ENCODE measurements at places on chromosomes 5 and 9.
A peak's percentile ranks its signal among the peaks of the same experiment; 100 is the strongest.

GRCh38 chr5:154708846-154709245 is 46.3 kb upstream of the LARP1 start:
- DNase-seq = no peak

GRCh38 chr5:91514400-91514799 is 131.3 kb upstream of the ARRDC3 start:
- DNase-seq = no peak

- no peak for DNase-seq
Measured at GRCh38 chr9:96649620-96650324, 5.3 kb downstream of the PRXL2C start.

DNA sequence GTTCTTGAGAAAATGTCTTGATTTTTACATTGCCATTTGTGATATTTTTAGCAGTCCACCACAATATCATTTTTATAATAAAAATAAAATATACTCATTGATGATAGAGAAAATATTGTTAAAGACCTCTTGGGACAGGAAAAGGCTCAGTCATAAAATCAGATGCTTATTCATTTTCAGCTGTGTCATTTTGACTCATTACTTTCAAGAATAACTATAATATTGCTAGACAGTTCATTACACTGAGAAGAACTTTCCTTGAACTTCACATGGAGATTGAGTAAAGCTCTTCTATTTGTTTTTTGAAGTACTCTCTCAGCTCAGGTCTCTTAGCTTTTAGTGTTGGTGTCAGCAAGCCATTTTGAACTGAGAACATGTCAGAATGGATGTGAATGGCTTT is 8.5 kb upstream of the MEIKIN start:
- peak; percentile 50 for DNase-seq

DNA sequence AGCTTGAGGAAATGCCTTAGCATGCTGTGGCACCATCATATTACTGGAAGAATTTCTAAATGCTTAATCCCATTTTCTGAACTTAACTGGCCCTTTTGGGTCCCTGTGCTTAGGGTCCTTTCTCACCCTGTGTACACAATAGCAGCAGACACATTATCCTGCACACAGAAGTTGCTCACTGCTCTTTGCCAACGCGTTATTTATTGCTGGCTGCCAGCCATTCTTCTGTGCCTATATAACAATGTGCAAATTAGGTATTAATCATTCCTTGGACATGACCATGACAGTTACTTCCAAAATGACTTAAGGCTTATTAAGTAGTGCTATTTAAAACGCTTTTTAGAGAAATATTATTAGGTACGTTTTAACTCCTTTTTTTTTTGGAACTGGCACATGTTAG is 134.7 kb downstream of the FBN2 start:
- DNase-seq = no peak

GRCh38 chr5:126816649-126817048 is 39.7 kb downstream of the LMNB1 start:
- DNase-seq = no peak

GRCh38 chr5:110086658-110087388 is 397.1 kb downstream of the MAN2A1 start:
- peak; percentile 60 for DNase-seq

DNA sequence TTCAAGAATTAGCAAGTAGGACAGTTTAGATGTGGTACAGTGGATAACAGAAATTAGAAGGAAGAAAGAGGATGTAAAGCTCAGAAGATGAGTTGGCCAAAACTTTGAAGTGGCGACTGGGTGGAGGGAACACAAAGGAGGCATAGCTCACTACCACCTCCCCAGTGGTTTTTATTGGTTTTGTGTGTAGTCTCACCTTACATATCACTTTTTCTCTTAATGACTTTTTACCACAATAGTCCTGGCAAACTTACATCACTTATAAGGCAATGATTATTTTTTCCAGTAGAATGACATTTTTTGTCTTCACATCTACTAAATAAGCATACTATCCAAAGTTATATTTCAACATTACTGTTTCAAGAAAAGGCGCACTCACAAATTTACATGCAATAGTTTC is 49.2 kb upstream of the FBN2 start:
- no peak for DNase-seq

GRCh38 chr5:146039420-146039819 is 66.0 kb downstream of the PLAC8L1 start:
- DNase-seq = no peak

GRCh38 chr5:160543395-160543794 is 121.7 kb downstream of the PTTG1 start:
- DNase-seq = no peak

- DNase-seq = no peak
Measured at GRCh38 chr5:87154191-87154590, 113.5 kb upstream of the RASA1 start.

GRCh38 chr5:38509185-38509584 is 47.3 kb downstream of the LIFR start:
- no peak for DNase-seq

GRCh38 chr5:141359790-141360426 is at the start of gene PCDHGB2:
TSS of gene PCDHGB2 (plus strand) at chr5:141359994. CDS start at chr5:141360136, 142 bp downstream.
- DNase-seq = no peak

GRCh38 chr5:15499528-15500324 is at the start of gene FBXL7:
TSS of gene FBXL7 (plus strand) at chr5:15500180.
- DNase-seq = peak; percentile 3

- DNase-seq = no peak
Measured at GRCh38 chr9:5112646-5113045, 72.8 kb downstream of the INSL6 start.

DNA sequence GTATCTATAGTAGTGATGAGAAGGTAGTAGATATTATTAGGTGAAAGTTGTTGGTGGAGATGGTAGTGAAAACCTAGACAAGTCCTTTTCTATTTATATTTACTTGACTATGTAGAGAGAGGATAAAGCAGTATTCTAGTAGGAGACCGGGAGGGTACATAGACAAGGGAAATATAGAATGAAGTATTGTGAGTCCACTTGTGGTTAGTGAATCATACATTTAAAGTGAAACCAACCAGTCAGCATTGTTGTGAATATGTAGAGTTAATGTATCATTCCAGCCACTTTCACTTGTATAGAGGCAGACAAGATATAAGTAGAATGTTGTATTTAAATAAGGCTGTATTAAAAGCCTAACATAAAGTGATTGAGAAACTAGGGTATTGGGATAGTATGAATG is 1711.3 kb upstream of the ACO1 start:
- DNase-seq = no peak

GRCh38 chr9:111645806-111646205 is 14.7 kb downstream of the DNAJC25 start:
- DNase-seq = no peak

GRCh38 chr5:113693701-113694100 is 180.2 kb downstream of the YTHDC2 start:
- no peak for DNase-seq

GRCh38 chr9:107861075-107861474 is 371.5 kb upstream of the KLF4 start:
- no peak for DNase-seq

GRCh38 chr5:126455728-126456127 is 32.5 kb downstream of the GRAMD2B start:
- DNase-seq = no peak

GRCh38 chr5:94433397-94434163 is 184.8 kb downstream of the KIAA0825 start:
- DNase-seq = no peak

GRCh38 chr5:174223355-174223754 is 177.8 kb downstream of the NSG2 start:
- DNase-seq = no peak

DNA sequence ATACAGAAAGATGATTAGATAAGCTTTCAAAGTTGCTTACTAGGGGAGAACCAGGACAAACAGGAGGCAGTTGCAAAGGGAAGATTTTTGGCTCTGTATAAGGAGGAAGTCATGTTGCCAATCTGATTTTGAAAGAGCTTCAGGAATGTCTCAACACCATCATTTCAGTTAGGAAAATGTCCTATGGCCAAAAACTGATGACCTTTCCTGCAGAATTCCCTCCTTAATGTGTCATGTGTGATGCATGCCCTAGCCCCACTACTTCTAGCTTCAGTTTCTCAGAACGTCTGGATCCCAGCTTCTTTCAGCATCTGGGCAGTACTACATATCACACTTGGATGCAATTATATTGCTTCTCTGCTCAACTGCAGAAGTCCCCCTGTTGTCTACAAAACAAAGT is 211.5 kb upstream of the NREP start:
- DNase-seq = no peak

DNA sequence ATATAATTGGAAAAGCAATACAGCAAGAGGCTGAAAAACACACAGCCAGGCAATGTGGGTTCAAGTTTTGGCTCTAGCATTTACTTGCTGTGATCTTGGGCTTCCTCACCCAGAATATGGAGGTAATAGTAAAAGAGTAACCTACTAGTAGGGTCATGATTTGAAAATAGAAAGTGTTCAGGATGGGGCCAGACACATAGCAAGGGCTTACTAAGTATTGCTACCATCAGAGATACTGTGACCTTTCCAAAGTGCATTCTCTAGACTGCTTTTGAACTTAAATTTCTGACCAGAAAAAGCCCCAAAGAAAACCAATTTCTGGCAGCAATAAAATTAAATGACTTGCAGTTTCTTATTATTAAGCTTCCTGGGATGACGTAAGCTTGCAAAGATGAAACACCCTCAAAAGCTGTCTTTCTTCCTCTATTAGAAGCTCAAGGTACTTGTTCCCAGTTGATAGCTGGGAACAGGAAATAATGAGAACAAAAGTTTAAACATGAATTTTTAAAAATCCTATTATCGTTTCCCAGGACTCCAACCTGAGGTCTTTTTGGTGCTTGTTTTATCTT is 20.3 kb downstream of the SLC45A2 start:
- no peak for DNase-seq

GRCh38 chr5:77843570-77844372 is 67.6 kb upstream of the TBCA start:
- no peak for DNase-seq

DNA sequence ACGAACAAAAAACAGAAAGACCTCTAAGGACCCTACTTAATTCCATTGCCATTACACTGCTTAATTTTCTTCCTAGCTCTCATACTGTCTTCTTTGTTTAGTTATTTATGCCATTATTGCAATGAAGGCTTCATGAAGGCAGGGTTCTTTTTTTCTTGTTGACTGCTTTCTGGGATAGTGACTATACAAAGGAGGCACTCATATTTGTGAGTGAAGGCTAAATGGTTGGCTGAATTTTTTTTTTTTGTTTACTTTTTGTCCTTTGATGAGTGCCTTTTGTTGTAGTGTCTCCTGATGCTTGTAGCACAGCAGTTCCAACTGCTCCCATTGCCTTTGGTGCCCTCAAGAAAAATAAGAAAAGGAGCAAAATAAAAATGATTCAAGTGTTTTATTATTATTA is 17.8 kb downstream of the CTNNA1 start:
- DNase-seq = no peak

GRCh38 chr9:87461256-87461655 is 36.4 kb upstream of the DAPK1 start:
- DNase-seq = no peak

DNA sequence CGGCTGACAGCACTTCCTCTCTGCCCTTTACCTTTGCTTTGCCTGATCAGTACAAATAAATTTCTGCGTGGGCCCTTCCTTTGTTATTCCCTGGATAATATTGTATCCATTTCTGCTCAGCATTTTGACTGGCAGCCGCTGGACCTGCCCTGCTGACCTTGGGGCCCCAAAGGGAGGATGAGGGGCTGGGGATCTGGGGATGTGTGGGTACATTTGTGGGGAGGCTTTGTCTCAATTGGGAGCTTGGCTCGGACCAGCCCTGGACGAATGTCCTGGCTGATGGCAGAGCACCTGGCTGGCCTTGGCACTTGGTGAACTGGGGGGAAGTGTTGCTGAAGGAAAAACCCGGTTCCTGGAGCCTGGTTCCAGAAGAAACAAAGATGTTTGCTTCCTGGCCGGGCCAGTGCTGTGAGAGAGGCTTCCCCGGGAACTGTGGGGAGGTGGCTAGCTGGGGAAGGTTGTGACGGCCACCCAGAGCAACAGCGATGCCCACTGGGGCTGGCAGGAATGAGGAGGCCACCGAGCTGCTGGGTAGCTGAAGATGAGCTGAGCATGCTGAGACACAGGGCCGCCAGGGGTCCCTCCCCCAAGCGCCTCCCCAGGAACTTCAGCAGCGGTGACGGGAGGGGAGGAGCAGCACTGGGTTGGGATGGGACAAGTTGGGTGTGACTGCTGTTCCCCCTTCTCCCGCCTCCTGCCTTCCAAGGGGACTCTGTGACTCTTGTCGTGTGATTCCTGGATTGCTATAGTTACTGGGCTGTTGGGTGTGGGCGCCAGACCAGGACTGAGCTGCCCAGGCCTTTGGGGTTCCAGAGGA is 8.4 kb downstream of the LMX1B start:
- no peak for DNase-seq

DNA sequence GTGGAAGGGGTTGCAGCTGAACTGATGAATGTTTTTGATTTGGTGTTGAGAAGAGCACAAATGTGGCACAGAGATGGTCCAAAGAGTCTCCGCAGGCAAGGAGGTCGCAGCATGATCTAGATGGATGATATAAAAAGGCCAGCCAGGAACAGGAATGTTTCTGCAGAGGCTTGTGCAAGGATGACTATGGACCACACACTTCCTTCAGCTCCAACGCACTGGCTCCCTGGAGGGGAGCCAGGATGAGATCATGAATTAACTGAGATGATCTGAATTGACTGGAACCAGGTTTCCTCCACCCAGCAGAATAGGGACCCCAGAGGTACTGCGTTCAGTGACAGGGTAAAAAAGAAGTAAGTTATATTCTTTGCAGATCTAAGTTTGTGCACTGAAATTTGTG is 89.0 kb downstream of the ARSB start:
- DNase-seq = no peak

GRCh38 chr5:50763846-50764245 is 97.4 kb downstream of the PARP8 start:
- DNase-seq = no peak

GRCh38 chr5:38446029-38446522 is 110.4 kb downstream of the LIFR start:
- DNase-seq = no peak

DNA sequence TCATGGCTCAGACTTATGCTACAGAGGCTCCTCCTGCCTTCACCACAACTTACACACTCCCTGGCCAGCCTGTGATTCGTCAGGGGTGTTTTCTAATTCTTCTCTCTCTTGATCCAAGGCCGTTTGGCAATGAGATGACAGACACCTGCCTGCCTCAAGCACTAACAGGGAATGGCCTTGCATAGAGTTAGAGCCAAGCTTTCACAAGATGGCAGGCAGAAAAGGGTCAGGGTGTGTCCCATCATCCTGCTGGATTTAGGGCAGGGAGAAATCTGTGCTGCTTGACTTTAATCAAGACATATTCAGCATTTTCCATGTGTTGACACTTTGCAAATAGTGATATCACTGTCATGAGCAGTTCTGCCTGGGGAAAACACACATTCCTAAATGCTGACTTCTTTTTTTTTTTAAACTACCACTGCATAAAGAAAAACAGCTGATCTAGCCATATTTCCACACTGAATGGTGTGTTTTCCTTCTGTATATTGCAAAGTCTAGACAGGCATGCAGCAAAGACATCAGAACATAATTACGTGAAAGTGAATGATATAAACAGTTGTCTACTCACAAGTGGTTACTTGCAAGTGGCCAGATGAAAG is 95.0 kb upstream of the SLC25A48 start:
- no peak for DNase-seq

GRCh38 chr5:16033187-16033925 is 146.2 kb downstream of the MARCHF11 start:
- no peak for DNase-seq

GRCh38 chr5:107885601-107886000 is 214.9 kb upstream of the EFNA5 start:
- DNase-seq = no peak

GRCh38 chr5:132764051-132764450 is 13.0 kb downstream of the SEPTIN8 start:
- no peak for DNase-seq

All from activated CD4-positive, alpha-beta T cell treated with anti-CD3 and anti-CD28 coated beads, Interleukin-2, Interleukin-4, amounts not matched to agents 100 ng/mL and 50 ng/mL, durations not matched to agents 16 hours and 8 hours (primary cell).